Lower leg skin (tissue), 4 donors: ENCODE measurements at places on chromosomes 13 and 19. TPM values are rescaled to one million over a fixed set of nuclear protein-coding genes. Genes with fewer than 3 reads are reported as not detected.

GRCh38 chr13:92460479-92460878 lies 766.1 kb upstream of the GPC6 start:
- DNase-seq = no peak

- no peak for DNase-seq
These were observed 46.1 kb downstream of the MAP4K1 start for GRCh38 chr19:38571682-38572081.

ZNF626 gene
- 11.6 TPM for total RNA-seq

DNA sequence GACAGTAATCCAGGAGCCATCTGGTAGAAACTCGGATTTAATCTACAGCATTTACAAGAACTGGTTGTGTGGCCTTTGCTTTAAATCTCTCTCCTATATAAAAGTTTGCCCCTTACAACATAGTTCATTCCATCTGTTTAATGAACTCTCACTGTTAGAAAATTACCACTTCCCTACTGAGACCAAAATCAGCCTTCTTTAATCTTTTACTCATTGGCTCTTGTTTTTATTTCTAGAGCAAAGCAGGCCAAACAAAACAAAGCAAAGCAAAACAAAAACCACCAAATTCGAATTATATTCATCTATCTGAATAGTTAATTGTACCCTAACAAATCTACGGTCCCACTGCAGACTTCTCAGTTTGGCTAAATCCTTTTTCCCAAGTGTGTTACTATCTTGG lies 127.0 kb downstream of the UGGT2 start:
- no peak for DNase-seq

KIR2DL4 gene
- not detected for total RNA-seq

ZNF69 gene
- total RNA-seq = 2.9 TPM

DNA sequence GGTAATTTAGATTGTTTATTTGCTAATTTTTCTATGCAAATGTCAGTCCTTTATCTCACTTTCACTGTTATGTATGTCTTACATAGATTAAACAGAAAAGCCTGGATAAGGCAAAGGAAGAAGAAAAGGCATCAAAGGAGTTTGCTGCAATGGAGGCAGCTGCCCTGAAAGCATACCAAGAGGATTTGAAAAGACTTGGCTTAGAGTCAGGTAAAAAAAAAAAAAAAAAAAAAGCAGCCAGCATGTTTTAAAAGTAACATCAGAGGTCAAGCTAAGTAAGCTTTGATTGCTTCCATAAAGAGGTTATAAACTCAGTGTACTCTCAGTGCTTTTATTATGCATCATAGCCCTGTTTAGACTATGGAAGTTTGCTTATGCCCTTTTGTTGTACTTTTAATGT lies 3.8 kb downstream of the WBP4 start:
- no peak for DNase-seq

GRCh38 chr19:42324655-42325307 lies 654 bp upstream of the MEGF8 start:
- no peak for DNase-seq

KLK14 gene
- total RNA-seq = 10.9 TPM

MBD3L1 gene
- not detected for total RNA-seq

GRCh38 chr13:20582026-20582425 lies 15.1 kb downstream of the IFT88 start:
- no peak for DNase-seq

DAND5 gene
- 0.32 TPM for total RNA-seq

AZU1 gene
- total RNA-seq = 0.37 TPM

SDHAF1 gene
- 62.7 TPM for total RNA-seq

GRCh38 chr13:42478531-42479156 lies 95.3 kb upstream of the TNFSF11 start:
- DNase-seq = no peak

ITM2B gene
- 797 TPM for total RNA-seq

GRCh38 chr19:17294051-17294891 lies 9.0 kb downstream of the ABHD8 start:
- no peak for DNase-seq

- DNase-seq = no peak
These were observed at the start of gene CILP2 for GRCh38 chr19:19538061-19538784. TSS of gene CILP2 (plus strand) at chr19:19538265. CDS start at chr19:19538350, 85 bp downstream.

ZNF577 gene
- 19.0 TPM for total RNA-seq

GRCh38 chr19:904545-904944 lies 8.5 kb downstream of the R3HDM4 start:
- no peak for DNase-seq

DNA sequence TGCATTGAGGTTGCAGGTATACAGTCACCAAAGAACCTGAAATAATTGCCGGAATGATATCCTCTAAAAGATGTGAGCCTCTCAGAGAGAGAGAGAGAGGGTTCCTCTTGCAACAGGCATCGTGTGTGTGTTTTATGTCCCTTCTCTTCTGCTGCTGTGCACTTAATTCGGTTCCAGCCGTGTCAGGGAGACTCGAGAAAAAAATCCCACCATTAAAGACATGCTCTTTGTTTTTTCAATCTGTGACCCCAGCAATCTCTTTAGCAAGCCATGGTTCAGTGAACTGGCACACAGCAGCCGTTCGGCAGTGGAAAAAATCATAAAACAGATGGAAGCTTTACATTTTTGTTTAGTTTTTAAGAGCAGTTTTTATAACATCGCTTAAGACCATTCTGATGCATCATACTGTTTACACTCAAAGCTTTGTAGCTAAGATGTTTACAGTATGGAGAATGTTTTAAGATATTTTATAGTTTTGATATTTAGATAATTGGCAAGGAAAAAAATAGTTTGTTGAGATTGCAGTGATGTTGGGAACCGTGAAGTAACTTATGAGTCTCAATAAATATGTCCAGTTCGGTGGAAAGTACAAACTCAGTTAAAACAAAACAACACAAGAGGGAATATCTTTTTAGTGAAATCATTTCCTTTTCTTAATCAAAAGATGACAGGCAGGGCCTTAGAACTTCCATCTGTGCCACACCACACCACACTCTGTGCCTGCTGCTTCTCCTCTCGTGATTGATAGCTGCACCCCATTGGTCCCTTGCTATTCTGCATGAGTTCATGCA lies 31.2 kb upstream of the ZNF536 start:
- peak; percentile 13 for DNase-seq

DNA sequence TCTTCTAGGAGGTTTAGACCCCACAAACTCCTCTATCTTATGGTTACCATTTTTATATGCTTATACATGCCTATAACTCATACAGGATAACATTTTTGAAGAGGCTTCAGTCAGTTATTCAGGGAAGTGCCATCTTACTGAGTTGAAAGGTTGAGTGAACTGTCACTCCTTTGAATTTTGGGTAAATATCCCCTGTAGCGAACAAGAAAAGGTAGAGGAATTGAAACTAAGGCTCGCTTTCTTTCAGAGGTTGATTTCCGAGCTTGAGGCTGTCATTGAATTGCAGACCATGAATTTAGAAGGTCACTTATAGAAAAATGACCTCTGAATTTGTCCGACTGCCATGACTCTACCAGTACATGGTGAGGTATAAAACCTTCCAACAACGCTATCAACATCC lies 35.1 kb downstream of the MICU2 start:
- DNase-seq = no peak

- no peak for DNase-seq
These were observed 4.3 kb downstream of the ONECUT3 start for GRCh38 chr19:1757468-1758230.

ECSIT gene
- 82.8 TPM for total RNA-seq

KISS1R gene
- total RNA-seq = not detected

CYP4F2 gene
- 2.2 TPM for total RNA-seq

GRCh38 chr19:4649392-4650047 lies 10.2 kb downstream of the TNFAIP8L1 start:
- no peak for DNase-seq
